ENCODE measurements at places on chromosomes 2 and 18.

DNA sequence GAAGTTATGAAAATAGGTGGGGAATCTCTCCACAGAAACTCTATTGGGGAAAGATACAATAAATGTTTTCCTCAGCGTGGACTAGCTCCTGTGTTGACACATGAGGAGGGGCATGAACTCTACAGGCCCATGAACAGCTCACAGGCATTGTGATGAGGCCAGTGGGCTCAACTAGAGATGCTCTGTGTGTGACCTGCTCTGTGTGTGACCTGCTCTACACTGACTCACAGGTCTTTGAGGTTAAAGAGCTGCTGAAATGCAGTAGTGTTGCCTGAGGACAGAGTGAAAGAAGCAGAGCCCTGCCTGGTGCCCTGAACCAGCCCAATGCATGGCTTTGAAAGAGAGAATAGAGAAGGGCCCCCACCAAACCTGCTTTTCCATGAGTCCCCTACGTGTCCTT, 117.6 kb downstream of the MCFD2 start:
- no peak for DNase-seq

DNA sequence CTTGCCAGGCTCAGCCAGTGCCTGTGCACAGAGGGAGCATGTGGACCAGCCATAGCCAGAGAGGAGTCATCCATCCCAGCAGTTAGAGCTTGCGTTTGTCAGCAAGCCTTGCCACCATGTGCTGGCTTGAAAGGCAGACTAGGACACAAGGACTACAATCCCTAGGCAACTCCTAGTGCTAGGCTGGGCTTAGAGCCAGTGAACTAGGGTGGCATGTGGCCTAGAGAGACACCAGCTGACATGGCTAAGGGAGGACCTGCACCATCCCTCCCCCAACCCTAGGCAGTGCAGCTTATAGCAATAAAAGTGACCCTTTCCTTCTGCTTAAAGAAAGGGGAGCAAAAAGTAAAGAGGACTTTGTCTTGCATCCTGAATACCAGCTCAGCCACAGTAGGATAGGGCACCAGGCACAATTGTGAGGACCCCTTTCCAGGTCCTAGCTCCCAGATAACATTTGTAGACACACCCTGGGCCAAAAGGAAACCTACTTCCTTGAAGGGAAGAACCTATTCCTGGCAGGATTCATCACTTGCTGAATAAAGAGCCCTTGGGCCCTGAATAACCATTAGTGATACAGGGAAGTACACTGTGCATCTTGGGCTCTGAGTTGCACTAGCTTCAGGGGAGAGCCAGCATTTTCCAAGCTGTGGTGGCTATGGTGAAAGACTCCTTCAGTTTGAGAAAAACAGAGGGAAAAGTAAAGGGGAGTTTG, 38.7 kb upstream of the UXS1 start:
- no peak for DNase-seq

DNA sequence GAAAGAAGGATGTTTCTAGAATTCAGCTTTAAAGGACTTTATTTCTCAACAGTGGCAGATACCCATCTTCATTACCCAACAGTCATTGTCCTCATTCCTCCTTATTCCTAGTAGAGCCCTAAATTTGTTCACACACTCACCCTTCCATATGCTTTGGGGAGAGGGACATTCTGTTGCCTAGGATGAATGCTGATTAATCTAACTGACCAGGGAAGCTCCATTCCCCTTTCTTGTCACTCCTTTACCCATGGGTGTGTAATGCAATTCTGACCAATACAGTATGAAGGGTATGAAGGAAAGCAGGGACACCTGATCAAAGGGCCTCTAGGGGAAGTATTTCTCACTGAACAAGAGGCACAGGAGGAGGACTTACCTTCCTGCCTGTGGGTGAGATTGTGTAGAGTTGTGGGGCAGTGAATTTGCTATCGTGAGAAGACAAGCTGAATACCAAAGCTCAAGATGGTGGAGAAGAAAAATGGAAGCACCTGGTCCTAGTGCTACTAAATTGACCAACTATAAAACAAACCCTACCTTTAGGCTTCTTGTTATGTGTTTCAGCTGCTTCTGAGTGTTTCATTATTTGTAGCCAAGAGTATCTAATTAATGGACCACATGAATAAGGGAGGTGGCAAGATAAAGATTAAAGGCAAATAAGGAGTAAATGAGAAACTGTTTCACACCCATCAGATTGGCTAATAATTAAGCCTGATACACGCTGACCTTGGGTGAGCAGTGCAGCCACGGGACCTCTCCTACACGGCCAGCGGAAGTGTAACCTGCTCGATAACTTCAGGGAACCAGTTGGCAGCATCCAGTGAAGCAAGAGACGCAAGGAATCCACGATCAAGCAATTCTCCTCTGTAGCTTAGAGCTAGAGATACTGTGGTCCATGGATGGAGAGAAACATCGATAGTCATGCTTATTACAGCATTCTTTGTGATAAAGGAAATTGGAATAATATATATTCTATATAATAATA, 202.3 kb downstream of the MYCN start:
- DNase-seq = no peak

- no peak for DNase-seq
These were observed 78.3 kb downstream of the STPG4 start for GRCh38 chr2:47076586-47077441.

- DNase-seq = no peak
These were observed 257.6 kb downstream of the CYP26B1 start for GRCh38 chr2:71889759-71890684.

- no peak for DNase-seq
These were observed 9.4 kb upstream of the IL1RL1 start for GRCh38 chr2:102301867-102302362.

- DNase-seq = no peak
These were observed 60.0 kb upstream of the OTOS start for GRCh38 chr2:240200230-240201051.

GRCh38 chr2:233121856-233122255, 61.7 kb downstream of the INPP5D start:
- no peak for DNase-seq

DNA sequence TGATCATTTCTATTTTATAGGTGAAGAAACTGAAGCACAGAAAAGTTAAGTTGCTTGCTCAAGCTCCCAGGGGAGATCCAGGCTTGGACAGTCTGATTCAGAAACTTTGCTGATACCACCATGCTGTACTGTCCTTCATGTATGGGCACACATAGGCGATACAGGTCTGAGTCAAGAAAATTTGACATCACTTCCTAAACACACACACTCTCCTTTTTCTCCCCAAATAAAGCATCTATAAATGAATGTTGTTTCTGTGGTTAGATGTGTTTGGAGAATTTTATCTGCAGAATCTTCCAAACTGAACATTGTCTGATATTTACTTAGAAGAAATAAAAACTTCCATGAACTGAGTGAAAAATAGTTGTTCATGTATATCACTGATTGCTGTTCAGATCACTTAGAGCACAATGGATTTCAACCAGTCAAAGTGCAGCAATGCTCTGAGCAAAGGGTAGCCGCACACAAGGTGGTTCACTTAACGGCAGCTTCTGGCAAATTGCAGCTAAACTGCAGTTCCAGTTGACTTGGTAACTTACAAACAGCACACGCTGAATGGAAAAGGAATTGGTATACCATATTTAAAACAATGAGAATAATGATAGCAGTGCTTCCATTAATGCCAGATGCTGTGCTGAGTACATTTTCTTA, 10.0 kb upstream of the AGFG1 start:
- no peak for DNase-seq

DNA sequence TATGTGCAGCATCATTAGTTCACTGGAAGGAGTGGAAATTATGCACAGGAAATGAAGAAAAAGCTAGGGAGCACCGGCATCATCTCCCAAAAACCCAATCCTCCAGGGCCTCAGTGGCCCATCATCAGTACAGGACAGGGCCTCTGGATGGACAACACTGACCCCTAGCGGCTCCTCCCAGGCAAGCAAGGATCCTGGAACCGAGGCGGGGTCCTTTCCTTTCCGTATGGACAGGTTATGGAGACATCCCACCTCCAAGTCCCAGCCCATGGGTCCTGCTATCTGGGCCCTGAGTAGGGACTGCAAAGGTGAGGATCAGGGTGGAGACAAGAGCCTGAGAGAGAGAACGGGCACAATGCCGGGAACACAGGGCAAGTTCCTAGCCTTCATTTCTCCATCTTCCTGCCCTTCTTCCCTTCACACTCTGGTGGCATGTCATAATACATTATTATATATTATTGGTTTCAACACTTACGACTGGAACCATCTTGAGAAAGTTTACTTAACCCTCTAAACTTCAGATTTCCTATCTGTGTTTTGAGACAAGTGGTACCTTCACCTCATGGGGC, 68.2 kb downstream of the ZNF516 start:
- no peak for DNase-seq

DNA sequence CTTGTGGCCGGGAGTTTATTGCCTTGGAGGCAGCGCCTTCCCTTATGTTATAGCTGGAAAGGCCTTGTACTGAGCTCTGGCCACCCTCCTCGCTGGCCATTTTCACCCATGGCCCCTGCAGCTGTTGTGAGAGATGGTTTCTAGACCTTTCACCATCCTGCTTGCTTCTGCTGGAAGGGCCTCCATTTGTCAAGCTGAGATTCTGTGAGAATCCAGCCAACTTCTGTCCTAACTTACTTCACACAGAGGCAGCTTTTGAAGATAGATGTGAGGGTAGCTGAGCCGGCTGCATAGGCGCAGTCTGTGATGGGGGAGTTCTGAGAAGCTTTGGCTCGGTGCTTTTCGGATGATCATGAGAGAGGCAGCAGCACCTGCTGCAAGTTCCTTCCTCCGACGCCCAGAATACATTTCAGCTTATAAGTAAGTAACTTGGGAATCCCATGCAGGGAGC, 8.7 kb downstream of the CTIF start:
- DNase-seq = no peak
